Sciatic nerve (tissue), 2 donors: ENCODE measurements at places on chromosomes 16 and 17. TPM values are rescaled to one million over a fixed set of nuclear protein-coding genes. Genes with fewer than 3 reads are reported as not detected.

- no peak for DNase-seq
These were observed 25.4 kb upstream of the KRT20 start for GRCh38 chr17:40910441-40910841.

DNA sequence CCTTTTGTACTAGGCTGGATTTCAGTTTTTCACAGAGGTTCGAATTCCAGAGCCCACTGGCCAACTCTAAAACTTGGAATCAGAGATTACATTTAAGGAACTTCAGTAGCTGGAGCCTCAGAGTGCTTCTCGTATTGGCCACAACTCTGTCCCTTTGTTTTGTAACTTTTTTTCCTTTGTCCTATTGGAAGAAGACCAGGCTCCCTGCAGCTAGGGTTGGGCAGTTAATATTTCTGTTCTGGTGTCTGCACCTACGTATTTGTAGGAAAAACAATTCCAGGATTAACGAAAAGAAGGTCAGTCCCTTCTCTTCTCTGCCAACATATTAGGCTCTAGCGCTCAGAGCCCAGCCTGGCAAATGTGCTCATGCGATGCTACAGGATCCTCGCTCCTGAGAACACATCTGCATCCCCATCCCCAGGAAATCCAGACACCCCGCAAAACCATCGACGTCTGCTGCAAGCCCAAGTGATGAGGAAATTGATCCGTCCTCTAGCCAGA is 1.9 kb downstream of the CDH11 start:
- no peak for DNase-seq

DNA sequence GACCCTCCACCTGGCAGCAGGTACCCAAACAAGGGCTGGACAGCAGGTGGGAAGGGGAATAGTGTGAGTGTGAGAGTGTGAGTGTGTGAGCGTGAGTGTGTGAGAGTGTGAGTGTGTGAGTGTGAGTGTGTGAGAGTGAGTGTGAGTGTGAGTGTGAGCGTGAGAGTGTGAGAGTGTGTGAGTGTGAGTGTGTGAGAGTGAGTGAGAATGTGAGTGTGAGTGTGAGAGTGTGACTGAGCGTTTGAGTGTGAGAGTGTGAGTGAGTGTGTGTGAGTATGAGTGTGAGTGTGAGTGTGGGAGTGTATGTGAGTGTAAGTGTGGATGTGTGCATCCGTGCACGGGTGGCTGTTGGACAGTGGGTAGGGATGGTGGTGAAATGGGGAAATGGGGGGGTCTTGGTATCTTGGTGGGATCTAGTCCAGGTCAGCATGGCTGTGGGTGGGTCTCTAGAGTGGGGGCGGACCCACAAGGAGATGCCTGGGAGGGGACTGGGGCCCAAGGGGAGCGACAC is 408 bp downstream of the ADGRG1 start:
- DNase-seq: no peak

ADAP2 gene
- total RNA-seq: 26.9 TPM

DNA sequence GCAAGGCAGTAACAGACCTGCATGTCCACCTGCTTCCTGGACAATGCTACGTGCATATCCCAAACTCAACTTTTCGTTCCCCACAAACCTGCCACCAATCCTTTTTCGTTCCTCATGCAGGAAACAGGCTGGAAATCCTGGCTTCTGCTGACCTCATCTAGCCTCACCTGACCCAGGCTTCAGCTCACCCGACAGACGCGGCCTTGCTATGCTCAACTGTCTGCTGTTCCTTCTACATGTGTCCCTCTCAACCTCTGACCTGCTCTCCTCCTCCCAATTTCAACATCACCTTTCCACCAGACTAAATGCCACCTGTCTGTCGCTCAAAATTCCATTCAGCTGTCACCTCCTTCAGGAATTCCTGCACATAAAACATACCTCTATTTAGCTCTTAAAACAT is 44.5 kb downstream of the XPO6 start:
- DNase-seq: no peak

DNA sequence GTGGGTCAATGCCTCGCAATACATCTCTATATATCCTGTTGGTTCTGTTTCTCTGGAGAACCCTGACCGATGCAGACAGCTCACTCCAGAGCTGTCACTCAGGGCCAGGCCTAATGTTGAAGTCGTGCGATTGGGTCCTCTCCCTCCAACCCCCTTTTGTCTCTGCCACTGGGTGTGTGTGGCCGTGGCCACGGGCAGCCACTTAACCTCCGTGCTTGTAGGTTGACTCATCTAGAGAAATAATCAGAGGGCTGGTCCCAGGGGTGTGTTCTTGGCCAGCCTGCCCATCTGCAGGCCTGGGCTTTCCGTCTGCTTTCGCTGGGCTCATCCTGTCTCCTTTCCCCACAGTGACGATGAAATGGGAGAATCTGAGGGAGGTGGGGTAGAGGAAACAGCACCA is 7.4 kb downstream of the ADAD2 start:
- no peak for DNase-seq

- no peak for DNase-seq
These were observed 17.0 kb downstream of the SLC38A10 start for GRCh38 chr17:81277946-81278693.

- DNase-seq: peak; percentile 51
These were observed 6.4 kb upstream of the FOXJ1 start for GRCh38 chr17:76147211-76148014.

DNA sequence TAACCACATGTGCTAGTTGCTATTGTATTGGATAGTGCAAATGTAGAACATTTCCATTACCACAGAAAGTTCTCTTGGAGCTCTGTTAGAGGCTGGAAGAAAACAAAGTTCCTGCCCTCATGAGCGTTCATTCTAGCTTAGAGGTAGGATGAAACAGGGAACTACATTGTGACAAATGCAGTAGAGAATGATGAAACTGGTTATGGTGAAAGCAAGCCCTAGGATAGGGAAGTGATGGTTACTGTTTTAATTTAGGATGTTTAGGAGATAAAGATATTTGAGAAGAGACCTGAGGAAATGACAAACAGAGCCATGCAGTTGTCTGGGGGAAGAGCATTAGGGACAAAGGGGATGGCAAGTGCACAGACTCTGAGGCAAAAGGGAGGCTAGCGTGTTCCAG is 50.7 kb downstream of the AATF start:
- DNase-seq: no peak

DNA sequence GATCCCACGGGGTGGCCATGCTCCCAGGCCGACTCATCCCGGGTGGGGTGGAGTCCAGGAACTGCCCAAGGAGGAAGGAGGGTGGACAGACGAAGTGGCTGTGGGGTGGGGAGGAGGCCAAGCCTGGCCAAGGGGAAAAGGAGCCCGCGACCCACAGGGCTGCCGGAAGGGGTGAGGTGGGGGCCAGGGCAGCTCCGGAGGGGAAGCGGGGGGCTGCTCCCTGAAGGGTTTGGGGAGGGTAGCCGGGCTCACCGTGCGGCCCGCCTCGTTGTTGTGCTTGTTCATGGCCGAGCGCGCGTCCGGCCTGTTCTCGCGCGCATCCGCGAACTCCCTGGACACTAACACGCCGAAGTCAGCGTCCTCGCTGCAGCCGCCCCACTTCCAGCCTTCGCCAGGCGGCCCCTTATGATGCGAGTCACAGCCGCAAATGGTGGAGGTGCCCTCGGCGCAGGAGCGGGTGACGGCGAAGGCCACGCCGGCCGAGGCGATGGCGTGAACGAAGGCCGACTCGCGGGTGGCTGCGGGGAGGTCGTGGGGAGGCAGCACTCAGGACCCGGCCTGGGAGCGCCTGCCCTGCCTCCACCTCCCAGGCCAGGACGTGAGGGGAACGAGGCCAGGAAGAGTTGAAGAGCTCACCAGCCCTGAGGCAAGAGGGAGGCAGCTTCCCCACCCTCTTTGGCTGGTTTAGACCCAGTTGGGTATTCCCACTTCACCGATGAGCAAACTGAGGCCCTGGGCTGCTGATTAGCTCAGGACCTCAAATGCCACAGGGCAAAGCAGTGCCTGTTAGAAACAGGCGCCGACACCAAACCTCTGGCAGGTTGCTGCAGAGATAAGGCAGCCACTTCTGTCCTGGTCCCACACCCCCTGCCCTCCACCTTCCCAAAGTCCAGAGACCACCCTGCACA is 48.7 kb downstream of the WNT3 start:
- peak; percentile 62 for DNase-seq

DNA sequence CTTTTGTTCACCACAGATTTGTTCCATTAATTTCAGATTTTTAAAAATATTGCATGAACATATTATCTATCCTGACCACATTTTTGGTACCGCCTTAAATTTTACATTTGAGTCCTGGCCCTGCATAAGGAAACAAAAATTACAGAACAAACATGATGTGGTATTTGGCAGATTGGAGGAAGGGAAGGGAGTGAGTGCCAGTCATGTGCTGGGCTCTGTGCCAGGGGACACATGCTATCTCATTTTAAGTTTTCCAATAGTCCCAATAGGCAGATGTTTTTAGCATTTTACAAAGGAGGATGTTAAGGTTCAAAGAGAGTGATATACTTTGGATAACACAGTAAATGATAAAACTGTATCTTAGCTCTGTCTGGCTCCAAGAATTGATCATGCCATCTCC is 185.1 kb downstream of the CDK5R1 start:
- peak; percentile 74 for DNase-seq

GRCh38 chr17:45734598-45734997 is 49.5 kb upstream of the CRHR1 start:
- DNase-seq: no peak

GRCh38 chr17:48878920-48879898 is 13.4 kb upstream of the ATP5MC1 start:
- no peak for DNase-seq

DNA sequence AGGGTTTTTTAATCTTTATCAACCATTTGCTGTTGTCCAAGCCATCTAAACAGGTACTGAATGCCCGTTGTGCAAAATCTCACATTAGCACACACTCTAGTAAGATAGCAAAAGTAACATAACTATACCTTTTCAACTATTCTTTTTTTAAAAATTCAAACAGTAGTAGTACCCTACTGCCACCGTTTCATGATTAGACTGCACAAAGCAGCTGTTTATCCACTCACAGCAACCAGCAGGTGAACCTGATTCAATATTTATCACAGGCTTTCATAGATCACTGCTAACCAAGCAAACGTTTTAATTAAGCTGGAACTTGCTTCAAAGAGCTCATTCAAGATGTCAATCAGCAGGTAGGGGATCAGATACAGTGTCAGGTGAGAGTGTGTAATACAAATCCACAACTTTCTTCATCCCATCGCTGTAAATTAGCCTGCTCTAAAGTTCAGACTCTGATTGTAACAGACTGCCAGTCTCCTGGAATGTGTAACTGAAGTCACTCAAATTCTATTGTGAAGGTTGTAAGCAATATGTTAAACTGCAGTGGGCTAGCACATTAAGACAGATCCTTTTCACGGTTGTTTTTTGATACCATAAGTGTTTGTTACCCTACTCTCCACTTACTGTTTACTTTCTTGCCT is 47.3 kb downstream of the BRIP1 start:
- DNase-seq: no peak

GRCh38 chr16:64950731-64951130 is 171.1 kb downstream of the CDH11 start:
- DNase-seq: no peak

GGNBP2 gene
- total RNA-seq: 88.8 TPM

GRCh38 chr16:11452746-11453389 is 107.6 kb downstream of the RMI2 start:
- no peak for DNase-seq

- peak; percentile 84 for DNase-seq
These were observed 14.0 kb upstream of the SPHK1 start for GRCh38 chr17:76370261-76370993.
